ENCODE measurements at places on chromosomes 6 and 20.

DNA sequence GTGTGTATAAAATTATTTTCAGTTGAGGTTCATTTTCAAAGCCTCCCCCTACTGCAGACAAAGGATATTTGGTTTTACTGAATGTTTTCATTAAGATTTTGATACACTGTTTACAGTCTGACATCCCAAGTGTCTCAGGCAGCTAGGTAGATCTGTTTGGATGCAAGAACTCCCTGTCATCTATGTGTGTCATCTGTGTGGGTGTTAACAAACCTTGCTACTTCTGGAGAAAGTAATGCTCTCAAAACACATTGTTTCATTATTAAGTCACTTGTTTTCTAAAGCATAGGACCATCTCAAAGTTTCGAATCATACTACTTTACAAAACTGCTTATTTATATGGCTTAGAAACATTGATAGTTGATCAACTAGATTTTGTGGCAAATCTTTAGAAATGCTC, 114.5 kb upstream of the TMEM170B start:
- DNase-seq, result no peak

DNA sequence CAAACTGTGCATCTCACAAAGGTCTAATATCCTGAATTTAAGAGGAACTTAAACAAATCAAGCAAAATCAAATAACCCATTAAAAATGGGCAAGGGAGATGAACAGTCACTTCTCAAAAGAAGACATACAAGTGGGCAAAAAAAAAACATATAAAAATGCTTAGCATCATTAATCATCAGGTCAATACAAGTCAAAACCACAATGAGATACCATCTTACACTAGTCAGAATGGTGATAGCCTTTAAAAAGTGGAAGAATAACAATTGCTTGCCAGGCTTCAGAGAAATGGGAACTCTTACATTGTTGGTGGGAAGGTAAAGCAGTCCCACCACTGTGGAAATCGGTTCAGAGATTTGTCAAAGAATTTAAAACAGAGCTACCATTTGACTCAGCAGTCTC, 646.7 kb upstream of the PTCHD4 start:
- DNase-seq, result no peak

GRCh38 chr6:87066449-87067333, 28.2 kb downstream of the CGA start:
- DNase-seq, result peak; percentile 6

DNA sequence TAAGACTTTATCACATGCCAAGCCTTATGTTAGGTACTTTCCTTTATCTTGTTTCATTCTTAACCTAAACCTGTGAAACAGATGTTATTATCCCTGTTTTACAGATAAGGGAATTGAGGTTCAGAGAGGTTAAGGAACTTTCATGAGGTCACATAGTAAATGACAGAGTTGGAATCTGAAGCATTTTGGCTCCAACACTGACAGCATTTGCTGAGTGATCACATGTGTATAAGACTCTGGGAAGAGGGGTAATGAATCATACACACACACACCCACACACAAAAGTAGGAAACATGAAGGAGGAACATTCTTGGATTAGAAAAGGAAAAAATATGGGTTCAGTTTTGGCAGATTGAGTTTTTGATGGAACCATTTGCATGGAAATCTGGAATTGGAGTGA, 212.5 kb downstream of the GJA1 start:
- DNase-seq, result no peak

GRCh38 chr6:148288541-148288940, 54.1 kb upstream of the SASH1 start:
- DNase-seq, result no peak

GRCh38 chr6:165456286-165456685, 146.9 kb upstream of the C6orf118 start:
- DNase-seq, result peak; percentile 16

GRCh38 chr20:13788167-13788834, 3.5 kb downstream of the NDUFAF5 start:
- peak; percentile 10 for DNase-seq

DNA sequence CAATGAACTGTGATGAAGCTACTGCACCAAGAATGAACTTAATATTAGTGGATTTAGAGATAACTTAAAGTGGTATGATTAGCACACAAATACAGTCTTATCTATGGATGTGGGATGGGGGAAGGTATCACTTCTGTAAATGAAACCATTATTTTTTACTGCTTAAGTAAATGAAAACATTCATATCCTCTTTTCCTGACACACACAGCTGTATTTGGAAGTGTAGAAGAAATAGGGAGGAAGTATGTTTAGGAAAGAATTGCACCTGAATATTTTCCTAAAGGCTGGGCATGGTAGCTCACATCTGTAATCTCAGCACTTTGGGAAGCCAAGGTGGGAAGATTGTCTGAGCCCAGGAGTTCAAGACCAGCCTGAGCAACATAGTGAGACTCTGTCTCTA, 96.8 kb downstream of the HIVEP2 start:
- DNase-seq, result no peak

- no peak for DNase-seq
Observed at GRCh38 chr6:7235712-7236305, 77.2 kb downstream of the SSR1 start.

GRCh38 chr6:35076997-35077712, 64.0 kb downstream of the TCP11 start:
- DNase-seq, result no peak

GRCh38 chr6:43893073-43893472, 123.1 kb downstream of the VEGFA start:
- DNase-seq, result no peak

- DNase-seq, result no peak
Observed at GRCh38 chr6:110875548-110876169, 1.1 kb downstream of the AMD1 start.

DNA sequence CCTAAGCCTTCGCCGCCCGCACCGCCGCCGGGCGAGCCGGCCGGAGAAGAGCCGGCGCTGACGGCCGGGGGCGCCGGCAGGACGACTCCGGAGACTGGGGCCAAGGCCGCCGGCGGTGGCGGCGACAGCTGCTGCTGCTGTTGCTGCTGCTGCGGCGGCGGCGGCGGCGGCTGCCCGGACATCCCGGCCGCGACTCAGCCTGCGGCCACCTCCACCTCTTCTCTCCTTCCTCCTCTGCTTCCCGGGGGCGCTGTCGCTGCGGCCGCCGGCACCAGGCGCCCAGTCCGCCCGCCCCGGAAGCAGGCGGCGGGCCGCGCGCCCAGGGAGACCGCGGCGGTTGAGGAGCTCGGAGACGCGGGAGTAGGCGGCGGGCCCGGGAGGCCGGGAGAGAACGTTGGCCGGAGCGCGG, 307 bp downstream of the RANBP9 start:
- no peak for DNase-seq

GRCh38 chr6:141809901-141810300, 322.8 kb upstream of the GJE1 start:
- no peak for DNase-seq

GRCh38 chr6:143157131-143157530, 96.4 kb downstream of the AIG1 start:
- DNase-seq, result no peak

Measured in NCI-H1092 (cell line).